ENCODE measurements at places on chromosomes 7 and 10.

GRCh38 chr10:110680273-110681020 is 36.3 kb downstream of the RBM20 start:
- DNase-seq, result no peak

DNA sequence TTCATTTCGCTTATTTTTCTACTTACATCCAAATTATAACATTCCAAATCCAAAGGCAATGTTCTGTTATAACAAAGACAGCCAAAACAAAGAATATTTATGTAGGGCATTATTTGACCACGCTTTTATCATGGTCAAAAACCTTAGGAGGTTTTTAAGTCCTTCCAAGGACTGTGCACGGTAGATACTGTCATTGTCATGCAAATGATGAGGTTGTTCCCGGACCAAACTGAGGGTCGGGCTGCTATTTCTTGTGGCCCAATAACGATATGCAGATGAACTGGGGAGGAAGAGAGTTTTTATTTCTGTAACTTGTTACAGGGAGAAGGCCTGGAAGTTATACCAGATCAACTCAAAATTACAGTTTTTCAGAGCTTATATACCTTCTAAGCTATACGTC is 56.6 kb upstream of the STEAP4 start:
- DNase-seq, result no peak

DNA sequence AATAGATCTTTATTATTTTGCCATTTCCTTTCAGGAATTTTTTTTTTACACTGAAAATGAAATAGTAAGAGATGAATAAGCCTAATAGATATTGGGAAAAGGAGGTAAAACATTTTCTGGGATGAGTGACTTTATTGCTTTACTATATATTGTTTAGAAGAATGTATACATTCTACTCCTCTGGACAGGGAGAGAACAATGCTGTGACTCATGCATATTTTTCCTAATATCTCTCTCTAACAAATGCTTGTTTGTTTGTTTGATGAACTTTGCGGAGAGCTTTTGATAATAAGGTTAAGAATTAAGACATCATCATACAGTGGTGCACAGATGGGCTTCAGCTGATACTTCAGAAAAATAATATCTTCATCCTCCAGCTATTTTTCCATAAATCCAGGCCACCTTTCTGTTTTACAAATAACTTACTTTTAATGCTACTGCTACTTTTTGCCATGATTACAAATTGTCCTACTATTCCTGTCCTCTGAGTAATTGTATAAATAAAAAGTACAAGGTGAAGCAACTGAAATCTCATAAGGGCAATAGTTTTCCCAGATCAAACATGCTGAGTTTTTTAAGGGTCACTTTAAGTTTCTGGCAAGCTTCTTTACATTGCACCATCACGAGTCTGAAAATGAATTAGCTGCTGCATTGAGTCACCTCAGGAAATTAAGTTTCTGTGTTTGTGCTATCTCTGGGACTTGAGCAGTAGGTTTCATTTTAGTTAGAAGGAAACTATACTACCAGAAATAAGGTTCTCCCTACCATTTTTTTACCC is 207.3 kb upstream of the POT1 start:
- no peak for DNase-seq

DNA sequence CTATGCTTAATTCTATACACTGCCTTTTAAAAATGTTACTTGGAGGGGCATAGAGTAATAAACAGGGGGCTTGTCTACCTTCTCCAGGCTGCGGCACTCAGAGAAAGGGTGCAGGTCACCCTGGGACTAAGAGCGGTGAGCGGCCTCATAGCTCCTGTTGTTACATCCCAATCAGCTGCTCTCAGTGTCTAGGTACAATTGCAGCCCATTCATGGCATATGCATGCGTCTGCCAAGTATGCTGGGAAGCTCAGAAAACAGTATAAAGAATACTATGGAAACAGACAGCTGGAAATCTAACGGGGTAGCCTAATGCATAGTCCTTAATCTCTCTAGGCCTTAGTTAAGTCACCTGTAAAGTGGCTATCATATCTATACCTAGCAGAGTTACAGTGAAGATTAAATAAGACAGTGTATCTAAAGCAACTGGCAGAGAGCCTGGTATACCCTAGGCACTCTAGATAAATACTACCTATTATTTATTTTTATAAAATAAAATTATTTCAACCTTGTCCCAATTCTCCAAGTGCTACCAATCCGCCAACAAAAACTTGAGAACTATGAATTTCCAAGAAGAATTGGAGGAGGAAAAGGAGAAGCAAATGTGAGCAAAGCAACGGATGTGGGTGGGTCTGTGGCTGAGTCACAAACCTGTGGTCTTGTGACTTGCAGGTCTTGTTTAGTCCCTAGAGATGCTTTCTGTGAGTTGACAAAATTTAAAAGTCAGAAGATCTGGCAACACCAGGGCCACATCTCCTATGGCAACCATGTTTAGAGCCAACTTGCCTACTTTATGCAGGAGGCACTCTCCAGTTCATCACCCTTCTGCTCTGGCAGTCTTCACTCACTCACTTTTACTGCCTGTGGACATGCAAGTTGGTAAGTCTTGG is 183.0 kb downstream of the RAPGEF5 start:
- no peak for DNase-seq

DNA sequence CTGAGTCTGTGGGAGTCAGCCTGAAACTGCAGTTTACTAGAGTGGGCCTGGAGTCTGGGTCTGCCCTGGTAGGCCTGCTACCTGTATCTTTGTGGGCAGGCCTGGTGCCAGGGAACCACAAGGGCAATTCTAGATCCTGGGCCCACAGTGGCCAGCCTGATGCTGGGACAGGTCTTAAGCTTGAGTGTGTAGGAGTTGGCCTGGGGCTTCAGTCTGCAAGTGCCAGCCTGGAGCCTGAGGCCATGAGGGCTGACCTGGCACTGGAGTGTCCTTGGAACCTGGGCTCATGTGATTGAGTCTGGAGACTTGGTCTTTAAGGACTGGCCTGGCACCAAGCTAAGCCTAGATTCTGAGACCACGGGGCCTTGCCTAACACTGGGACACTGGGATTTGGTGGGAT is 245.7 kb upstream of the TEX47 start:
- DNase-seq, result no peak

DNA sequence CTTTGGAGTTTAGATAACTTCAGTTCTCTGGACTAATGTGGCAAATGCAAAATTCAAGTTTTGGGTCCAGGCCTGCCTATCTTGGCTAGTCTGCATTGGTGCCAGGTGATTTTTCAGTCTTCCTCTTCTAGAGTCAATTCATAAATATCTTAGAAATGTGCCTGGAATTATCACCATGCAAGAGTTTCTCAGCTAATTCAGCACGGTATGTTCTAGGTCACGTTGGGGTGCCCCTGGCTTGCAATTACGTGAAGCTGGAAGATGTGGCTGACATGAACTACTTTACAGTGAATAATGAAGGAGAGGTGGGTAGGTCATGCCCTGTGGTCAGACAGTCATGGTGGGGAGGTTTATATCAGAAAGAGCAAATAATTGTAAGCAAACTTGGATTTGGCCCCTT is 25.0 kb downstream of the ZDHHC6 start:
- no peak for DNase-seq

DNA sequence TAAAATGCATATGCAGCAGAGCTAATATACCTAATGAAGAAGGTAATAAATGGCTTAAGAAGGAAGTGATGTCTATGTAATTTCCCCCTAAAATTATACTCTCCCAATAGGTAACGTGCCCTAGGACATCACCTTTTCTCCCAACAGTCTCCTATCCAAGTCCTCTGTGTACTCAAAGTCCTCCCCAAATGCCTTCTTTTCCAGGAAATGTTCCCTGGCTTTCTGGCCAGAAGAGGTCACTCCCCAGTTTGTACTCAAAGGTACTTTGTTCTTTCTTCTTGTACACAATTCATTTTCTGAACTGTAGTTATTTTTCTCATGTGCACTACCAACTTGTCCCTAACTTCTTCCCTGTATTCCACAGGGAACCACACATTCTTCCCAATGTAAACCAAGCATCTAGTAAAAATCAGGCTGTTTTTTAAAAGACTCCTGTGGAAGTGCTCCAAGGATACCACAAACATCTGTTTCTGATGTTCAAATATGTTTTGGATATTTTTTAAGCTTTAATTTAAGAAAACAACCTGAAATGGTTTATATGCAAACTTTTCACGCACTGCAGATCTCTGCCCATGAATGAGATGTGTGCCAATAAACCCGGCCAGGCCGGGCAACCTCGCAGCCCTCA is 262.3 kb upstream of the KLF14 start:
- no peak for DNase-seq

- DNase-seq, result peak; percentile 30
These were observed 65.8 kb downstream of the RAB18 start for GRCh38 chr10:27569946-27570345.

DNA sequence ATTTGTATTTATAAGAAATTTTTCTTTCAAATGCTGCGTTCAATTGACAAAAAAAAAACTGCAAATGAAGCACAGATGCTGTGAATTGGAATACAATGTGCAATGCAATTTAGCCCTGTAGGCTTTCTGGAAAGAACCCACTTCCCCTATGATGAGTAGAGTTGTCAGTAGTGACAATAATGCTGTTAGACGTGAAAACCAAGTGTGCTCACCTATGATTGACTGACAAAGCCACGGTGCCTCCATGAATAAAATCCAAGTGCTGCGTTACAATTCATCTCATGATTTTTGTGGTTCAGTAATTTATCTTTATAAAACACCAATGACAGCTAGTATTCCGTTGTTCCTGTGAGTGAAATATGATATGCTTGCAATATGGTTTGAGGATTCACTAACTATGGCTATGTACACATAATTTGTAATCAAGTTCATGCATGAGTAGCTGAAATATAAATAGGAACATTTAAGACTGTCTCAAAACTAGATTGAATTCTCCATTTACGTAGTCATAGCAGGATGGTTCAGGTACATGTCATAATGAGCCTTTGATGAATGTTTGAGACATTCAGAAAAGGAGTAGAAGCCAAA is 1160.3 kb downstream of the CNTNAP2 start:
- DNase-seq, result no peak

DNA sequence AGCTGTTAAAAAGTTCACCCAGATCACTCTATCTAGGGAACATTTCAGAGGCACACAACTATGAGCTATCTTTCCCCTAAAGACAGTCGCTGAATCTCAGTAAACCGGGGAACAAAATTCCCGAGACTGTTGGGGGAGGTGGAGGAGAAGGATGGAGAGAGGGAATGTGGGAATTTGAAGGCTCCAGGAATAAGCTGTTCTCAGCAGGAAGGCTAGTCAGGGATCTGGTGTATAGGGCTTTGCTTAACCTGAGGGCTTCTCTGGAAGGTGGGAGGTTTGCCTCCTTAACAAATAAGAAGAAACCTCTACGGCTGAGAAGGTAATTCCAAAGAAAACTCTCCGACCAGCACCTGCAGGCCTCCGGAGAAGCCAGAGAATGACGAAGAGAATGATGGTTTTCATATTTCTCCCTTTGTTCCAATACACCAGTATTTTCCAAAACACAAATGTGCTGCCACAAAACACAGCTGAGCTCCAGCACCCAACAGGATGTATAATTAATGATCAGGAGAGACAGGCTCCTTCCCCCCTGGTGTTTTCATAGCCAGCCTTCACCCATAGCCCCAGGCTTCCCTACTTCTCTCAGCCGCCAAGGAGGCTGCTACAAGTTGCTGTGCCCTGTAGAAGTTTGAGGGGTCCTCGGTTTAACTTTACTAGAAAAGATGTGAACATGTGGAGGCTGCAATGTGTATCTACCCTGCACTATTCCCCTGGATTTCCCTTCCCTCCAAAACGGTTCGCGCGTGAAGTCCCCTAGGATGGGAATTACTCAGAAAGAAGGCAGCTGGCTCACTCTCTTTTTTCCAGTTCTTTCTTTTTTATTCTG is 2.0 kb downstream of the KCNMA1 start:
- no peak for DNase-seq

DNA sequence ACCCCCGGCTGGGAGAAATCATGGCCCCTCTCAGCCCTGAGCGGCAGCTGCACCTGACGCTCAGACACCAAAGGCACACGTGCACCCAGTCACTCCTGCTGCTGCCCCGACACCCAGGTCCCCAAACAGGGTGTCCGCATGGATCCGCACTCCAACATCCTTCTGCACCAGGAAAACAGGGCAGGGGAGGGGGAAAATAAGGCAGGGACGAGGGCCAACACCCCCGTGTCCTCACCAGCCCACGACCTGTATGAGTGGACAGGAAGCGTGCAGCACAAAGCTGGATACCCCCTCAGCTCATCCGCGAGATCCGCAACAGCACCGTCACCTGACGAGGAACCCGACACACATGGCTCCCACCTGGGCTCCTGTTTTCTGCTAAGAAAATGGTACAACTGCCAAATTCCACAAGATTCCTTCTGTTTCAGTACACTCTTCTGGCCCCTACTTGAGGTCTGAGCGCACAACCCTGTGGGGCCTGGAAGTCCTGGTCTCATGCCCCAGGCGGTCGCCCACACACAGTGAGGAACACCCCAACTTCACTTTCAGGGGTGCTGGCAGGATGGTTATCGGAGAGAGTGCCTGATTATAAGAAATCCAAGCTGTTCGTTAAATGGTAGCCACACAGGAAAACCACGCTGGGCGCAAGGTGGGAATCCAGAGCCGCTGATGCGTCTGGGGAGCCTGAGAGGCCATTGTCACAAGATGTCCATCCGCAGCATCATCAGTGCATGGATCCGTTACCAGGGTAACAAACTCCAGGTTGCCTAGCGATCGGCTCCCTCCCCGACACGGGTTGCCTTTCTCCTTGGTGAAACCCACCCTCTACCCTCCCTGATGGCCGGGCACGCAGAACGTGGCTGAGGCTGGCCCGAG is 63.6 kb downstream of the ZRANB1 start:
- no peak for DNase-seq

DNA sequence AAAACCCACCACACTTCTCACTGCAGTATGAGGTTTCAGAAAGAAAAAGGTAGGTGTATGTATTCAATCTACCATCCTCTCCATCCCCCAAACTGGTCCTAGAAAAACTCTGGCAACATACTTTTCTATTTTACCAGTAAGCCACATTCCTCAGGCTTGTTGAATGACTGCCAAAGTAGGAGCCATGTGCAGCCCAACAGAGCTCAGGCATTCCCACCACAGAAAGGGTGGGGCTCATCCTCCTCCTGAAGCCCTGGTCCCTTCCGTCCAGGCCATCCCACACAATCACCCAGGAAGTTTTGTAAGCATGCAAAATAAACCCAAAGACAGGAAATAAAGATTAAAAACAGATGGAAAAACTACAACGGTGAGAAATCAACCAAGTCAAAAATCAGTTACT is 57.2 kb downstream of the MAD1L1 start:
- peak; percentile 100 for DNase-seq

- DNase-seq, result no peak
These were observed 4.3 kb upstream of the MUC17 start for GRCh38 chr7:101015626-101016025.

All from HFF-Myc (cell line).